ENCODE measurements at places on chromosomes 16 and 17. TPM values are rescaled to one million over a fixed set of nuclear protein-coding genes. Genes with fewer than 3 reads are reported as not detected.

Gene CCL4L2
- total RNA-seq, result not detected

Gene TMEM114
- total RNA-seq, result not detected

Gene GPRC5C
- 328 TPM for total RNA-seq

Gene KCNJ18
- not detected for total RNA-seq

Gene RAPGEFL1
- 5.9 TPM for total RNA-seq

Gene IGF2BP1
- total RNA-seq, result 1.2 TPM

Gene KRT32
- total RNA-seq, result not detected

Gene RAB26
- 9.5 TPM for total RNA-seq

Gene PRSS21
- not detected for total RNA-seq

Gene SEPHS2
- total RNA-seq, result 127 TPM

Gene KLHL11
- 15.5 TPM for total RNA-seq

Gene CHD9NB
- 3.8 TPM for total RNA-seq

Gene PTGES3L
- not detected for total RNA-seq

Gene EVPLL
- not detected for total RNA-seq

Gene HES7
- 5.3 TPM for total RNA-seq

Gene ABCC12
- total RNA-seq, result not detected

Gene KRT24
- total RNA-seq, result not detected

Gene ZG16B
- total RNA-seq, result 0.93 TPM

Gene FOXN1
- not detected for total RNA-seq

Gene WNK4
- not detected for total RNA-seq

Gene ABCC11
- total RNA-seq, result not detected

Gene PGAP6
- total RNA-seq, result 100.0 TPM

Gene TTC19
- 21.5 TPM for total RNA-seq

Gene HOXB6
- 5.4 TPM for total RNA-seq

Gene CEP295NL
- total RNA-seq, result not detected

Gene RPAIN
- total RNA-seq, result 39.7 TPM

Gene EFCAB3
- not detected for total RNA-seq

Gene SALL1
- total RNA-seq, result 5.6 TPM

Gene MYH8
- total RNA-seq, result not detected

Gene NUDT7
- 25.3 TPM for total RNA-seq

Gene USH1G
- total RNA-seq, result not detected

Gene ENPP7
- not detected for total RNA-seq

Gene AGRP
- total RNA-seq, result not detected

Gene HOXB5
- not detected for total RNA-seq

Gene TBC1D3B
- total RNA-seq, result 0.95 TPM

Gene TP53TG3F
- not detected for total RNA-seq

Gene COG1
- total RNA-seq, result 20.6 TPM

Gene GNAO1
- 4.1 TPM for total RNA-seq

Gene PRSS33
- not detected for total RNA-seq

Gene RPGRIP1L
- 13.1 TPM for total RNA-seq

Gene MPDU1
- 130 TPM for total RNA-seq

Gene HP
- total RNA-seq, result not detected

Gene CES1
- not detected for total RNA-seq

Gene RBFOX1
- 1.0 TPM for total RNA-seq

Gene FAM117A
- total RNA-seq, result 0.44 TPM

Gene CBX2
- 18.7 TPM for total RNA-seq

Gene CD300A
- not detected for total RNA-seq
